ENCODE measurements at places on chromosomes 12 and 14.

DNA sequence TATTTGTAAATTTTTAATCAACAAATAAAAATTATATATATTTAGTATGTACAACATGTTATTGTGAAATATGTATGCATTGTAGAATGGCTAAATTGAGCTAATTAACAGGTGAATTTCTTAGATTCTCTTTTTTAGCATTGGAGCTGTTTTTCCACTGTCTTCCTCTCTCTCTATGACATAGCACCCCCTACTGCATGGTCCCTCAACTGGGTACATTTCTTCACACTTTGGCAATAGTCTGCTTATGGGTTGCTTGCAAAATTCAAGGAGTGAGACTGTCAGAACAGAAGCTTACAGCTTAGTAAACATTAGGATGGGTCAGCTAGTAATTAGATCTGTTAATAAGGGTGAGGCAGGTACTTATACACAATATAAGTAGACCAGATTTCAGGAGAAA, 658.5 kb upstream of the MGAT4C start:
- peak; percentile 3 for DNase-seq

DNA sequence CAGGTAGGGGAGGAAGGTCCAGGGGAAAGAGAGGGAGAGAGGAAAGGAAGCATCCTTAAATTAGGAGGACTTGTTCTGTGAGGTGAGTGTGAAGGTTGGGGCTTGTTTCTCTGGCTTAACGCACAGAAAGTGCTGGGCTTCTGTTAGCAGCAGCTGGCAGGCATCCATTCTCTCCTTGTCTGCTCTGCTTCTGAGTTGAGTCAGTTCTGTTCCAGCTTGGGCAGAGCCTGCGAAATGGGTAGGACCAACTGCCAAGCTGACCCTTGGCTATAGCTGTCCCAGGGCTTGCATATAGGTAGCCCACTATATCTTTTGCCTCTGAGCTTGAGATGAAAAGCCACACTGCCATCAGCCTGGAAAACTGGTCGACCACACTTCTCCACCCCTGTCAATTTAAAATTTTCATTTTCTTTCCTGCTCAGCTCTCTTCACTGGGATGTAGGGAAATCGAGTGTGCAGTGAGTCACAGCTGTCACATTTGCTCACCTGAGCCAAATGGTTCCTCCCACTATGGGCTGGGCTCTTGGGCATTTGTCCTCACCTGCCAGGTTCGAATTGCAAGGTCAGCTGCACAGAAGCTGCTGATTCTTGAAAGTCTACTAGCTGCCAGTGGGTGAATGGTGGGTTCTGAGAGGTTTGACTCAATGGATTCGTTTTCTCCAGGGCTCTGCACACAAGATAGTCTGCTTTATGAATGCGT, 256.4 kb upstream of the PWP1 start:
- DNase-seq = no peak

GRCh38 chr12:24903329-24904088, 45.4 kb downstream of the BCAT1 start:
- no peak for DNase-seq

GRCh38 chr14:85296456-85297210, 233.3 kb upstream of the FLRT2 start:
- DNase-seq = no peak

DNA sequence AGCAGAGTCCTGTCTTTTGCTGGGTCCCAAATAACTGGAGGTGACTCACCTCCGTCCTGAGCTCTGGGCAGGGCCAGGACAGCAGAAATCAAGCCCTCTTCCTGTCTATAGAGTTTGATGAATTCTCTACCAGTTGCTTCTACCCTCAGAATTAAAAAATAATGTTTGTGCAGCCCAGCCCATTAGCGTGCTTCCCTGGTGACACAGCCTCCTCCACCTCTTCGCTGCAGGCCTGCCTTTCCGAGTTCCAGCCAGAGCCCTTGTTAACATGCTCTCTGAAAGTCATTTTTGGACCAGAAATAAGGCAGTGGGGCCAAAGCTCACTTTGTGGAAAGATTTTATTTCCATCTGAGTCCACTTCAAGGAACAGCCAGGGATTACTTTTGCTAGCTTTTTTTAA, 94.0 kb downstream of the TBX5 start:
- no peak for DNase-seq

GRCh38 chr12:3257411-3257810, 180.2 kb downstream of the TSPAN9 start:
- DNase-seq = no peak

- no peak for DNase-seq
Observed at GRCh38 chr14:104321802-104322130, 183.4 kb downstream of the KIF26A start.

GRCh38 chr14:76891391-76891790, 65.2 kb downstream of the LRRC74A start:
- DNase-seq = no peak

GRCh38 chr12:5661811-5662210, 229.9 kb downstream of the NTF3 start:
- DNase-seq = no peak
